A549 treated with ZK216348 at 1 μM for 4 hours (cell line): ENCODE measurements at places on chromosomes 6 and 20. TPM values are rescaled to one million over a fixed set of nuclear protein-coding genes. Genes with fewer than 3 reads are reported as not detected.

The OPN5 gene
- not detected in 5 replicates for total RNA-seq

The PREP gene
- 34.4 to 37.3 TPM (median 35.9 TPM) in 5 replicates for total RNA-seq

The LIN28B gene
- total RNA-seq, result 0.81 to 1.8 TPM (median 1.6 TPM) in 5 replicates

The RIMS4 gene
- total RNA-seq, result 0.90 to 2.0 TPM (median 1.5 TPM) in 5 replicates

The C20orf141 gene
- 0.36 TPM in 1 of 5 replicates, not detected in the others for total RNA-seq
